HFFc6 (cell line): ENCODE measurements at places on chromosomes 6 and 20.

GRCh38 chr6:134482593-134483270 lies 164.8 kb upstream of the SGK1 start:
- DNase-seq, result no peak

GRCh38 chr20:43963872-43964791 lies 49.5 kb downstream of the TOX2 start:
- DNase-seq, result no peak

DNA sequence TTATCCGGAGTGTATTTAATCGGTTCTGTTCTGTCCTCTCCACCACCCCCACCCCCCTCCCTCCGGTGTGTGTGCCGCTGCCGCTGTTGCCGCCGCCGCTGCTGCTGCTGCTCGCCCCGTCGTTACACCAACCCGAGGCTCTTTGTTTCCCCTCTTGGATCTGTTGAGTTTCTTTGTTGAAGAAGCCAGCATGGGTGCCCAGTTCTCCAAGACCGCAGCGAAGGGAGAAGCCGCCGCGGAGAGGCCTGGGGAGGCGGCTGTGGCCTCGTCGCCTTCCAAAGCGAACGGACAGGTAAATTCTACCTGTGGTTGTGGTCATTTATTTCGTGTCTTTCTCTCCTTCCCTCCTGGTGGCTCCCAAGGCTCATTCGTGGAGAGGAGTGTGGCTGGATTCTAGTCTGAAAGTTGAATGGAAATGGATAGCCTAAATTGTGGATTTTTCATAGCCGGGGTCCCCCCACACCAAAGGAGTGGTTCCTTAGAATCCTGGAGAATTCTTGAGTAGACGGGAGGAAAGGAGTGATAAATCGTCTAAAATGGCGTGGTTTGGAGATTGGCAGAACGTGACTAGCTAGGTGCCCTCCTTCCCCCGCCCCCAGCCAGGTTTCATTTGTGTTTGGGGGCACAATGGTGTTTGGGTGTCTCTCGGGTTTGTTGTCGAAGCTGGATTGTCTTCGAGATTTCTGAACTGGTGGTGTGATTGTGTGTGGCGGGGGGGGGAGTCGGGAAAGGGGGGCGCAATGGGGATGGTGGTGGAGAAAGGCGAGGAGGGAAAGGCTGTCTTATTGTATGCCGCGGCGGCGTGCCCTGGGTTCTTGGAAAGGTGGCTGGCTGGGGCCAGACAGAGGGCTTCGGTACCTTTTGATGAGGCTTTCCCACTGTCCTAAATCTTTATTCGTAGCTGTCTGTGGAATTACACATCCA lies 673 bp downstream of the MARCKS start:
- DNase-seq, result peak; percentile 7

DNA sequence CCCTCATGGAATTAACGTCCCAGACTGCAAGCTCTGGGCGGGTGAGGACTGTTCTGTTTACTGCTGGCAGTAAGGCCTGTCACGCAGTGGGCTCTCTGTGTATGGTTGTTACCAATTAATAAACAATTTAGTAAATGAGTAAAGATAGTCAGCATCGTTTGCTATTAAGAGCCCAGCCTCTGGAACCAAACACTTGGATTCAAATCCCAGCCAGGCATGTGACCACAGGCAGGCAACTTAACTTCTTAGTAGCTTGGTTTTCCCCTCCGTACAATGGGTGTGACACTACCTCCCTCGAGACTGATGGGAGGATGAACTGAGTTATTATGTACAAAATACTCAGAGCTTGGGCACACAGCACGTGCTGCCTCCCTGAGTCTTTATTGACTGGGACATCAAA lies 137.7 kb upstream of the ARMC2 start:
- no peak for DNase-seq

DNA sequence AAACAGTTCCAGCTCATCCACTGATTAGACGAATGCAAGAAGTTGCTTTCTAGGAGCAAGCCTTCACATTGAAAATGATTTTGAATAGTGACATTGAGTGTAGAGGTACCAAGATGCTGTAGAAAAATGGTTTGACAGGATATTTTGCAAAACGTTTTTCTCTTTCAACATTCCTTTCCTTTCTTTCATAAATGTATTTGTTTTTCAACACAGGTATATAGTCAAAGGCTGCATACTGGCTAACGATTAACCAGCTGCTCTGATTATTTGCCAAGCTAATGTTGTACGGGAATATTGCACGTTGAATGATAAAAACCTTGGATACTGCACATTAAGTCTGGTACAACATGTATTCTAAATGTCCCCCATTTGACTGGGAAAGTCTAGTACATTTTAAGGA lies 78.8 kb upstream of the TENT5A start:
- DNase-seq, result no peak

DNA sequence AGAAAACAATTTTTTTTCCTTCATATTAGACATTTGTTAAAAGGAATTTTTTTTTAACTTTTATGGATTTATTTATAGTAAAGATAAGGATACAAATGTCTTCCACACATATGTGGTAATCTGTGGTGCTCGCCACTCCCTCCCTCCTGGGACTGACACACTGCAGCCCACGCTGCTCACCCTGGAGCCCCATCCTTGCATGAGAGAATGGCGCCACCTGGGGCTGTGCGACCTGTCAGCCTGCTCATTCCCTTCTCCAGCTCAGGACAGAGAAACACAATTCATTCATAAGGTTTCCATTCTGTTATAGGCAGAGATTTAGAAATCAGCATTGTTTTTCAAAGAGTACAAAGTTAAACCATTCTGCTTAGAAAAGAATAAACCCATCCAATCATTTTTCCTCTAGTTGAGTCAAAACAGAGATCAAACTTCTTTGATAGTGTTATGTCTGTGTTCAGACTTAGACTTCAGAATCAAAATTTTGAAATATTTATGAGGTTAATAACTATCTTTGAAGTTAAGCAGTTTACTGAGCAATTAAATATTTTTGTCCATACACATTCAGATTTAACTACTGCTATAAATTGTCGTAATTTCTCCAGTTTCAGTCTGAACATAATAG lies 42.8 kb upstream of the DYNLRB1 start:
- DNase-seq, result peak; percentile 11

DNA sequence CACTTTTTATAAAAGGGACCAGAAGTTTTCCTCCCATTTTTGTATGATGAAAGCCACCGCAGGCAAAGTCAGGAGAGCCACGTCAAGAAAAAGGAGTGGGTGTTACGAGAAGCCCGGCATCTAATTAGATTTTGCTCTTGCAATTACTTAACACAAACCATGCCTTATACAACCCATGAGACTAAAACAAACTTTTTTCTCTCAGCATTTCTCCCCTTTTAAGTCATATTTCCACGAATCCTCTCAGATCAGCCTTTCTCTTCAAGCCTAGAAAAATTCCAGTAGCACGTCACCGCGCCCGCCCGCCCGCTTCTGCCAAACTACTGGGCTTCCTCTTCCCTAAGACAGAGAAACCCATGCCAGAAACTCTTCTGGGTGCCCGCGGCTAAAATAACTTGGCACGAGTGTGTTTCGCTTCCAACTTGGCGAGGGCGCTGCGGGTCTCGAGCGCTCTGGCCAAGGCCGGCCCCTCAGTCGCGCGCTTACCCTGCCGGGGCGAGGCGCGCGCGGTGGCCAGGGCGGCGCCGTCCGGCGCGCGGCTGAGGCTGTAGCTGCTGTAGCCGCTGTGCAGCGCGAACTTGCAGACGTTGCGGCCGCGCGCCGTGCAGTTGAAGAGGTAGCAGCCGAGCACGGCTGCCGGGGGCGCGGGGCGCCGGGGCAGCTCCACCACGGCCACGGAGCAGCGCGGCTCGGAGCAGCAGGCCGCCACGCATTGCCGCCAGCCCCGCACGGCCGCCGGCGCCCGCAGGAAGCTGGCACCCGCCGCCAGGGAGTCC lies 1.0 kb downstream of the LRP11 start:
- peak; percentile 88 for DNase-seq

- DNase-seq, result no peak
Measured at GRCh38 chr20:37388831-37389230, 42.9 kb downstream of the SRC start.

DNA sequence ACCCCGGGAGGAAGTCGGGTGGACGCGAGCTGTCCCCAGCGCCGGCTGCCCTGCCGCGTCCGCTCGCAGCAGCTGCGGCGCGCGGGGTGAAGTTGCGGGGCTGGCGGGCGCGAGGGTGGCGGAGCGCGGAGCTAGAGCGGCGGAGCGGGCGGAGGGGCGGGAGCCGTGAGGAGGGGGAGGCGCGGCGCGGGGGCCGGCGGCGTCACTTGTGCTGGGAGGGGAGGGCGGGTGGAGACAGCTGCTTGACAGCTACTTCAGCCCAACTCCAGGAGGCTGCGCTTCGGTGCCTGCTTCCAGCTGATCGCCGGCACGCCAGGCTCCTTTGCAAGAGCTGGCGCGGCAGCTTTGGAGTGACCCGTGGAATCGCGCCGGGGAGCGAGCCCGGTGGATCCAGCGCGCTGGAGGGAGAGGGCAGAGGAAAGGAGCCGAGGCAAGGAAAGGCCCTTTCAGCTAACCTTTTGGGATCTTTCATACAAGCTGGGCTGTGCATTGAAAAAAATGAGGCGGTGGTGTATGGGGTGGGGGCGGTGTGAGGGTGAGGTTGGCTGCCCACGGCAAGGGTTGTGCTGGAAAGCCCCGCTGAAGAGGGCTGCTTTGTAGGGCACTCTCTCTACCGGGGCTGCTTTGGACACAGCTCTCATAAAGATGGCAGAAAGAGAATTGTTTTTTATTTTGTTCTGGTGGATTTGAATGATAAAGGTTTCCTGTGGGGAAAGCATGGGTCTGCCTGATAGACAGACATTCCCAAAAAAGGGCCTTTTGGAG lies 24.6 kb downstream of the RIPOR2 start:
- no peak for DNase-seq

DNA sequence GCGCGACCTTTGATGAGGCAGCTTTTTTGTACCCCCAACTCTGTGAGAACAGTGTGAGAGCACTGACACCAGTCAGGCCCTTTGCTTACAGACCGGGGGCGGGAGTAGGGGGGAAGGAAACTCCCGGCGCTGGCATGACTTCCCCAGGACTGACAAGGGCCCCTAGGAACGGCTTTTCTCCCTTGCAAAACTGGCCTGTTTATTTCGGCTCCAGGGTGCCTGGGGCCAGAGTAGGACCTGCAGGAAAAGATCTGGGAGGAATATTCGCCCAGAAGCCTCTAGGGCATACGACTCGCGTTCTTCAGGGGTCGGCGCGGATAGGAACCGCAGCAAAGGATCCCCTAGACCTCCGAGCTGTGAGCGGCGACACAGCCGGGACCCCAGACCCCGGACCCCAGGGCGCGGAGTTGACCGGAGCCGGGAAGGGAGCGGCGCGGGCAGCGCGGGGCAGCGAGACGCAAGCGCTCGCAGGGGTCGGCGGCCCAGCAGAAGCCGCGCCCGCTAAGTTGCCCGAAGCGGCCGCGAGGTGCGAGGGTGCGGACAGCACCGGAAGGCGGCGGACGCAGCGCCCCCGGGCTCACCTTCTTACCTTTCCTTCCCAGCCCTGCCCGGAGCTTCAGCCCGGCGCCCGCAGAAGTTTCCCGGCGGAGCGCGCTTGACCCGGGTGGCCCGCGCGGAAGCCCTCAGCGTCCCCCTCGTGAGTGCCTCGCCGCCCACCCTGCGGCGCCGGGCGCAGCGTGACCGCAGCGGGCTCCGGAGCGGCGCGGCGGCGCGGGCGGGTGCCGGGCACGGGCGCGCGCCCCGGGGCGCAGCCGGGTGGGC lies at the start of gene POPDC3:
Gene POPDC3, minus strand, starts transcription at position 771 of the 822 bp plus-strand sequence. CDS start 18,105 bp downstream, outside the sequence.
- DNase-seq, result peak; percentile 18

- DNase-seq, result no peak
Measured at GRCh38 chr6:43613721-43614395, 15.2 kb downstream of the GTPBP2 start.

DNA sequence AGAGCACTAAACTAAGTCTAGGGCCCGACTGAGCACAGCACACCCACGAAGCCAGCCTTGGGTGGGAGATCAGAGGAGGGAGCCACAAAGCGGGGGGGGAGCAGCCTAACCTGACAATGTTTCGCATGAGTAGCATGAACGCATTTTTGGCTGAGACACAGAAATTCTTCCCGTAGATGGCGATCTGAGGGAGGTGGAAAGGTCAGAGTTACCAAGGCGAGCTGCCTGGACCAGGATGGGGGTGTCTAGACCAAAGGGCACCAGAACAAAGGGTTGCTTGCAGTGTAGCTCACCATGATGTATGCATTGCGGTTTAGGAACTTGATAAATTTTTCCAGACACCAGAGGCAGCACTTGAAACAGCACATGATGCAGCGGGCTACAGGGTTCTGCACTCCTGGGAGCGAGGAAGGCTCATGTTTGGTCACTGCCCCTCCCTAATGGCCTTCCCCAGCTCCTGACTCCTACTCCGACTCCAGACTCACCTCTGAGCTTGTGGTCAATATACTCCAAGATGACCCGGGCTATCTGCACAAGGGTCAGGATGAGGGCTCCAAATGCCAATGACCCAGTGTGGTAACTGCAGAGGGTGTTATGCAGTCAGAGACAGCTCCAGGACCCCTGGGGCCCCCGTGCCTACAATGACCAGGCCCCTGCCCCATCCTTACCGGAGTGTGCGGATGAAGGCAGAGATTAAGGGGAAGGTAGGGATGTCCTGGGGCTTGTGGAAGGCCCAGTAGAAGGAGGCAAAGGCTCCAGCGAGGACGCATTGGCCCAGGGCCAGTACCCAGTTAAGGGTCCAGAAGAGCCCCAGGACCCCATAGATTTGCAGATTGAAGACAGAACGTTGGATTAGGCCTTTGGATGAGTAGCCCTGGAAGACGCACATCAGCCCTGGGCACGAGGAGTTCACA lies 2.8 kb upstream of the NEU1 start:
- DNase-seq, result no peak

- DNase-seq, result no peak
Measured at GRCh38 chr6:134094441-134094840, 42.0 kb upstream of the SLC2A12 start.

DNA sequence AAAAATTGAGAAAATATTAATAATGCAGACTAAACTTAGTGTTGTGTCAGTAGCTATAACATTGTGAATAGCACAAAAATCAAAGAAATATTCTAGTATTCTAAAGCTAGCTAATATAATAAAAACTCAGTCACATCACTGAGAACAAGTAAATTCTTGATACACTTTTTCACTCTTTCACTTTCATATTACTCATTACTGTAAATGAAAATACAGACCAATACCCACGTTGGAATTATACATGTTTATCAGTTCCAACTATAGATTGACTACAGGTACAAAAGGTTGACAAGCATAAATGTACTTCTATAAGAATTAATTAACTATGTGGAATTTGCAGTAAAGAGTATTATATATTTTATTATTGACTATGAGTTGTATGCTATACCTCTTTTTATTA lies 1043.4 kb upstream of the FLRT3 start:
- DNase-seq, result no peak

DNA sequence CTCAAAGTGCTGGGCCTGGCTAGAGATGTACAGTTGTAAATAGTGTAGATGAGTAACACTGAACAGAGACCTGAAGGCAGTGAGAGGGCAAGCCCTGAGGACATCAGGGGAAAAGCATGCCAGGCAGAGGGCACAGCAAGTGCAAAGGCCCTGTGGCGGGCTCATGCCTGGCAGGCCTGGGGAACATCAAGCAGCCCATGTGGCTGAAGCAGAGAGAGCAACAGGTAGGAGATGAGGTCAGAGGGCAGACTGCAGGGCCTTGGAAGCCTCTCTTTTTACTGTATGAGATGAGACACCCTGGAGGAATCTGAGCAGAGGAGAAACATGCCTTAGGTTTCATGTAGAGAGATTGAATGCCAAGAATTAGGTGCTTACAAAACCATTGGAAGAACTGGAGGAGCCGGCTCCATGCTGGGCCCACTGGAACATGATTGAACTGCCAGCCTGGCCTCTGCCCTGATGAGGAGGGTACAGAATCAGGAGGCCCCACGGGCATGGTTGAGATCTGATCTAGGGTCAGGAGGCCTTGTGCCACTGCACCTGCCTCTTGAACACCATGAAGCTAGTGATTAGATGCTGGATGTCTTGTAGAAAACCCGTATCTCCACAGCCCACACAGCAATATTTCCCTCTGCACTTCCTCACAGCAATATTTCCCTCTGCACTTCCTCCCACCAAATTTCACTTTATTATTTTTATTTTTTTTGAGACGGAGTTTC lies 5.9 kb upstream of the HMGA1 start:
- DNase-seq, result no peak
